ENCODE measurements at places on chromosomes 12 and 14.
A peak's percentile ranks its signal among the peaks of the same experiment; 100 is the strongest.

- DNase-seq: no peak
Measured at GRCh38 chr12:118346895-118347294, 25.8 kb downstream of the TAOK3 start.

DNA sequence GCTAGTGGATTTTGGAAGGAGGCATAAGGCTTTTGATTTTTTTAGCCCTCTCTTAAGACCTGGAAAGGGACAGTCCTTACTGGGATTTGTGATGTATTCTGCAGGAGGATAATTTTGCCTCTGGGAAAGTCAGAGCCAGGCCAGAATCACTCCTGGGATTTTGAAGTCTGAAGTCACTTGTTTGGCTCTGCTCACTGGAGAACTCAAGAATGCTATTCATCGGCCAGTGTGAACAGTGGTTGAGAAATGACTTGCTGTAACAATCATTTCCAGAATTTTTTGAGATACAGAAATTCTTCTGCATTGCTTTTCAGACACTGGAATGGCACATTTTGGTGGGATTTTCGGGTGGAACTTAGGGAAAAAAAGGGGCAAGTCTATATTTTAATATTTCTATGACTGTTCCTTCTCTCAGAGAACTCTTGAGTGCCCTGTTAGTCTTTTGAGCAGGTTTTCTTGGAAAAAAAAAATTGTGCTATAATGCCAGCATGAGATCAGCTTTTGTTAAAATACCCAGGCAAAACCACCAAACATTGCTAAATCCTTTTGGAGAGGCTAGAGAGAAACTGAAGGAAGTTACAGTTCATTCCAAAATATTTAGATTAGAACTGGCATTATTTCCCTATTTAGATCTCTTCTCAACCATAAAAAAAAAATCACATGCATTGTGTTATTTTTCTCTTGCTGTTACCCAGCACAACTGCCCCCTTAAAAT is 26.1 kb upstream of the BHLHE41 start:
- no peak for DNase-seq

DNA sequence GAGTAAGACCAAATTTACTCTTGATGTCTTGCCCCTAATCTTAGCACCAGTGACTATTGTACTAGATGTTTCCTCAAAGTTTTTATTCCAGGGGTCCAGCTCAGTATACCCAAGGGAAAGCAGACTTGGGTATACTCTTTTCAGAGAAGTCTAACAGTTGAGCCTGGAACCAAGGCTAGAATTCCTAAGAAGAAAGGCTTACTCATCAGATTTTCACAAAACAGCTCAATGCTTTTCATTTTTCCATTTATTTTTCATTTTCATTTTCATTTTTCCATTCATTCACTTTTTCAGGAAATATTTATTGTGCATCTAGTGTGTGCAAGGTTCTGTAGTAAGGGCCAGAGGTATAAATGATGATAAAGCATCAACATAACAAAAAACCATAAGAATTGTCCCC is 143.2 kb downstream of the PHLDA1 start:
- DNase-seq: no peak

- DNase-seq: no peak
Measured at GRCh38 chr12:68340404-68341270, 8.5 kb upstream of the MDM1 start.

DNA sequence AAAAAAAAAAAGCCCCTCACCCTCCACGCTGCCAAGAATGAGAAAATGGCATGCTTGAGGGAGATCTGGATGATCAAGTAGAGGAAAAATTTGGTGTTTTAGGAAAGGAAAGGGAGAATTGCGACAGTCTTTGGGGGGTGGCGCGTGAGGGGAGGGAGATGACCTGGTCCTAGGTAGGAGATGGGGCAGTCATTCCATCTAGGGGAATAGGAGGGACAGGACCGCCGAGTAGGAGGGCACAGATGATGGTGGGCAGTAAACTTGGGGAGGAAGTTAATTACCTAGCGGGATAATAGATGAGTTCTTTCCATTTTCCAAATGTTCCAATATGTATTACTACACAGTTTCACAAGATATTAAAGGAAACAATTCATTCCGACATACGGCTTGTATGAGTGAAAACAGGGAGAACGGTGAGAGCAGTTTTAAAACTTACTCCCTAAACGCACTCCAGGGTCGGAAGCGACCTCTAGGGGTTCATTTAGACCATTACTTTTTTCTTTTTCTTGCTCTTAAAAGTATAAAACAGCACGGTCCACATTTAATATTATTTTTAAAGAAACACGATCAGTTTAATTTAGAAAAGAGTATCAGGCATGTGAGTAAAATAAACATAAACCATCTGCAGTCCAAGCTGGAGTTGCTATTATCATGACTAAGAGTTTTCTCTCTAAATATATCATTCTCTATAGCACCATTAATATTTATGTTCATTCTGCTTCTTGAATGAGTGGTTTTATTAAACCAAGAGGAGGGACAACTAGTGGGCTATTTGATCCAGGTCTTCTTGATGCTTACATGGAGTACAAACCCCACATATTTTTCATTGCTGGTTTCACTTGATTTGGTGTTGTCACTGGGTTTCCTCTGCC is 3.0 kb upstream of the FNTB start:
- DNase-seq: peak; percentile 53

DNA sequence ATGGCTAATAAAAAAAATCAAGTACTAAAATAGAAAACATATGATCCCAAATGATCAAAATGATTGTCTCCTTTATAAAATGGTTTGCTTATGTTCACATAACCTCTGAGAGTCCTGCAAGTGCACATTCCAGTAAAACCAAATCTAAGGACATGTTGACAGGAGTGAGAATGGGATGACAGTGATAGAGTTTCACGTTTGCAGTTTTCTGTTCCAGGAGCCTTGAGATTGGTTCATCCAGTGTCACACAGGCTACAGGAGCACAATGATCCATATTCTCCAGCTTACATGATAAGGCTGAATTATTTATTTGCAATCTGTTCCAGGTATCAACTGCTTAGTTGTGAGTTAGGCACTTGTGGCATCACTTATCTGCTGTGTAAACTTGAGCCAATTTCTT is 1.5 kb upstream of the GYS2 start:
- DNase-seq: no peak

DNA sequence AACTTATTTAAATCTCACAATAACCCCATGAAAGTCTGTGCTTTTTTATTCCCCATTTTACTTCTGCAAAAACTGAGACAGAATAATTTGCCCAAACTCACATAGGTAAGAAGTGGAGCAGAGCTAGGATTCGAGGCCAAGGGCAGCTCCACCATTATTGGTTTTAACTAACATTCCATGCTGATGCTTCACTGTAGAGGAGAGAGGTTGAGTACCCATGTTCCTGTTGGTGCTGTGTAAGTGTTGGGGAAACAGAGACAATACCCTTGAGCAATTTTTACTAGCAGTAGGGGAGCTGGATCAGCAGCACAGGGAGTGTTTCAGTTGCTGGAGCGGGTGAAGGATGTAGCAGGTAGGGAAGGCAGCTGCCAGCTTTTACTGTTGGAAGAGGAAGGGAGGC is 21.1 kb downstream of the RASSF8 start:
- DNase-seq: no peak

- no peak for DNase-seq
Measured at GRCh38 chr12:50948798-50949197, 3.5 kb upstream of the HIGD1C start.

DNA sequence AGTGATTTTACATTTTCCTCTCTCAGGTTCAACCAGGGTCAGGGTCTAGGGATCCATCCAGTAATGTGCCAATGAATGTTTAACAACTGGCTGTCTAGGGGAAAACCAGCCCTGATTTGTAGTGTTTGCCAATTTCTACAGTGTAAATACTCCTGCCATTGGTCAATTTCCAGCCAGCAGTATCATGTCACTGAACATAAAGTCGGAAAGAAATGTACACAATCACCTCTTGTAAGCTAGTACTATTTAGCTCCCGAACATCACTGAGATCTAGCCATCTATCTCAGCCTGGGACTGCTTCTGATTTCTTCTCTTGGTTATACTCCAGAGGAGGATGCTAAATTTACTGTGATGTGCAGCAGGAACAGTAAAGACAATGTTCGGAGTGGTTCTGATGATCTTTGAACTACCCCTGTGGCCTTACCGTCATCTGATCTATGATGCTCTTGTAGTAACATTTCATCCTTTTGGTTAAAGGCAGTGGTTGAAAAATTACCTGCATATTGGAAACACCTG is 36.7 kb upstream of the EGLN3 start:
- no peak for DNase-seq

Measured in germinal center (tissue), 1 donor.